Endothelial cell of coronary artery (primary cell): ENCODE measurements at places on chromosomes 7 and 10. TPM values are rescaled to one million over a fixed set of nuclear protein-coding genes. Genes with fewer than 3 reads are reported as not detected.

Gene ASB10
- total RNA-seq = not detected in 2 replicates

Gene EPHB4
- total RNA-seq = 281 and 308 TPM in 2 replicates

Gene NPTX2
- 1.3 and 2.3 TPM in 2 replicates for total RNA-seq

Gene SPOCK2
- total RNA-seq = 0.18 and 0.28 TPM in 2 replicates

Gene GIGYF1
- 12.1 and 16.4 TPM in 2 replicates for total RNA-seq

Gene OR6V1
- not detected in 2 replicates for total RNA-seq

Gene CACNB2
- not detected in 2 replicates for total RNA-seq

Gene EN2
- 0.09 TPM in 1 of 2 replicates, not detected in the other for total RNA-seq
